NCI-H1417 treated with DMSO at 0.1 percent for 48 hours (cell line): ENCODE measurements at places on chromosomes 1 and 21.
A peak's percentile ranks its signal among the peaks of the same experiment; 100 is the strongest.

- no peak for DNase-seq
Observed at GRCh38 chr21:33619726-33620125, 21.8 kb downstream of the CRYZL1 start.

- DNase-seq = no peak
Observed at GRCh38 chr1:58030456-58030855, 516.1 kb downstream of the OMA1 start.

- DNase-seq = no peak
Observed at GRCh38 chr1:226663327-226663704, 75.8 kb downstream of the ITPKB start.

- no peak for DNase-seq
Observed at GRCh38 chr21:35316933-35317332, 267.8 kb upstream of the RUNX1 start.

GRCh38 chr1:115765091-115765490 lies 3.4 kb downstream of the CASQ2 start:
- no peak for DNase-seq

- DNase-seq = no peak
Observed at GRCh38 chr1:204624631-204625216, 60.8 kb downstream of the LRRN2 start.

- no peak for DNase-seq
Observed at GRCh38 chr1:47755101-47755990, 241.8 kb downstream of the TRABD2B start.

- no peak for DNase-seq
Observed at GRCh38 chr1:174022976-174023277, 770 bp upstream of the RC3H1 start.

DNA sequence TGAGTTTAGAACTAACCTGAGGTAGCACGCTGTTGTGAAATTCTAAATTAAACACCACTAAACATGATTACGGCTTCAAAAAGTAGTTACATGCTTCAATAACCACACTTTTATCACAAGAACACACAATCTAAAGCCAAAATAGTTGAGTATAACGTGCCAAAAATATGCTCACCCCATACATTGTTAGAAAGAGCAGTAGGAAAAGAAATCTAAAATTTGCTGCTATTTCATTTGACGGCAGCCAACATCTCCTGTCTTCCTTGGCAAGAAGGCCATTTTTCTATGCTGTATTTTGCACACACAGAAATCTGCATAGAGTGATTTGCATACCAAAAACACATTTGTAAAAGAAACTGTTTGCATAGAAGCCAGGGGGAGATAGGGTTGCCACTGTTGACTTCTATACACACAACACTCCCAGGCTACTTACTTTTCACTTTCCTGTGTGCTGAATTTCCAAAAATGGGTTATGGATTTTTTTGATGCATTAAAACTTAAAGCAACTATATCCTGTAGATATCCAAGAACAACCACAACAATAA lies 42.9 kb upstream of the DMRTB1 start:
- DNase-seq = no peak

DNA sequence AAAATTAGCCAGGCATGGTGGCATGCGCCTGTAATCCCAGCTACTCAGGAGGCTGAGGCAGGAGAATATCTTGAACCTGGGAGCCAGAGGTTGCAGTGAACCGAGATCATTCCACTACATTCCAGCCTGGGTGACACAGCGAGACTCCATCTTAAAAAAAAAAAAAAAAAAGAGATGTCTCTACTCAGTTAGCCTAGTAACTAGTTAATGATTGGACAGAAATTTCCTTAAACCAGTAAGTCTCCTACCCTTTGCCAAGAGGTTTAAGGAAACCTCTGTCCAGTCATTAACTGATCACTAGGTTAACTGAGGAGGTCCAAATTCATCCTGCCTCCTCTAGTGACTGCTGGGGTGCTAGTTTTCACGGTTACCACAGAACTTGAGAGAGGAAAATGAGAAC lies 143.9 kb upstream of the UBE2U start:
- no peak for DNase-seq

- DNase-seq = peak; percentile 20
Observed at GRCh38 chr1:218254296-218254946, 30.7 kb upstream of the RRP15 start.

DNA sequence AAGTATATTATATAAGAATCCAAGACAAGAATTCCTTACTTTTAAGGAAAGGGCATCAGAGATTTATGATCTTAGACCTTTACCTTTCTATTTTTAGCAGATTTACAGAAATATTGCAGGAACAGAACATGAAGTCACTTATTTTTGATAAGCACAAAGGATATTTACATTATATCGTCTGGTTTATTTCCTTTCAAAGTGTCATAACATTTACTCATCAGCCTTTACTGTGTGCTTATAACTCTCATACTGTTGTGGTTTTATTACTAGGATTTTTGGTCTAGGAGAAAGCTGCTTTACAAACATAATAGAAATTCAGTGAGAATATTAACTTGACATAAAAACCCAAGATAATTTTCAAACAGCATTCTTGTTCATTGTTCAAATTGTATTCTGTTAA lies 47.6 kb downstream of the APP start:
- no peak for DNase-seq

GRCh38 chr1:92459871-92460320 lies 26.8 kb downstream of the GFI1 start:
- no peak for DNase-seq

- DNase-seq = no peak
Observed at GRCh38 chr1:153612755-153613331, at the start of gene S100A16. Gene S100A16, minus strand, starts transcription at chr1:153613137. Its CDS starts 4,986 bp downstream, at chr1:153608151.

DNA sequence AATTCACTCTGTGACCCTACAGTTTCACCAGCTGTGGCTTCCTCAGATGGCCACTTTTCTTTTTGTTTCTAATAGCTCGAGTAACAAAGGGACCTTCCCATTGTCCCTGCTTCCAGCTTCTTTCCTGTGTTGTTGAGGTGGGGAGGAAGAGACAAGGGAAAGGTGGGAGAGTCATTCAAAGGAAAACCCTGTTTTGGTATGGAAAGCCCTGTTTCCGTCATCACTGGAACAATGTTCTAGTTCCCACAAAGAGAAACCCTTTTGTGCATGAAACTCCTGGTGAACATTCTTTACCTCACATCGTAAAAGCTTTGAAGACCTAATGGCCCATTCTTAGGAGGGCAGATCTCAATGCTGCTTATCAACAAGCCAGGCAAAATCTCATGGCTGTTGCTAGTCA lies 62.2 kb downstream of the ABCA4 start:
- no peak for DNase-seq

GRCh38 chr1:40248412-40248811 lies 675 bp downstream of the TMCO2 start:
- no peak for DNase-seq

GRCh38 chr1:231046730-231047395 lies 6.8 kb upstream of the FAM89A start:
- DNase-seq = no peak

- DNase-seq = no peak
Observed at GRCh38 chr1:220219865-220220698, 52.2 kb downstream of the RAB3GAP2 start.

DNA sequence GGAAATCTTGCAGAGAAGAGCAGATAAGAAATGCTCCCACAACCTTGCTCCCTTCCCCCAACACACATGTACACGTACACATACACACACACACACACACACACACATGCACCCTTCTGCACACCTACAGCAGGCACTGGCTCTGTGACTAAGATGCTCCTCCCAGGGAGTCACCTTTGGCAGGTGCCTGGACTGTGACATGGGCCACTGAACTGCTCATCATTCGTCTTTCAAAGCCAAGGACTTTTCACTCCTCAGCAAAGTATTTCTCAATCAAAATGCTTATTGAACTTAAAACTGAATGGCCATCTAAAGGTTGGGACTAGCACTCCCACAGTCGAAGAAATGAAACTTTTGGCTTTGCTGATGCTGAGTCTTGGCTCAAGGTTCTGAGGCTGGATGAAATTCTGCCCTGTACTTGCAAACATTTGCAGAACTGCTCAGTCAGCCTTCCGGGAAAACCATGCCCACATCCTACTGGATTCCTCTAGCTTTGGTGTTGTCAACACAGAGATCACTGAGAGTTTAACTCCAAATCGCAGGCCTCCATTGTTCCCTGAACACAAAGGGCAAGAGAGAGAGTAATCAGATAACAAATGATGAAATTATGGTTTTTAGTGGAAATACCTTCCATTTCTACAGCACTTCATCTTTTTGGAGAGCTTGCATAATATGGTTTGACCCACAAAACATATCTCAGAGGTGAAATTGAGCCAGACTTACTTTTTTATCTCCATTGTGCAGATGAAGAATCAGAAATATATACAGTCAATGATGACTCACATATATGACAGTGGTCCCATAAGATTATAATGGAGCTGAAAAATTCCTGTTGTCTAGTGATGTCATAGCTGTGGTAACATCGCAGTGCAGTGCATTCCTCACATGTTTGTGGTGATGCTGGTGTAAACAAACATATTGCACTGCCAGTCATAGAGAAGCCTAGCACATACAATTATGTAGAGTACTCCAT lies 72.4 kb upstream of the BCAR3 start:
- DNase-seq = no peak

GRCh38 chr1:160578525-160579191 lies 638 bp downstream of the CD84 start:
- no peak for DNase-seq

GRCh38 chr1:81582467-81582986 lies 218.2 kb upstream of the ADGRL2 start:
- no peak for DNase-seq

DNA sequence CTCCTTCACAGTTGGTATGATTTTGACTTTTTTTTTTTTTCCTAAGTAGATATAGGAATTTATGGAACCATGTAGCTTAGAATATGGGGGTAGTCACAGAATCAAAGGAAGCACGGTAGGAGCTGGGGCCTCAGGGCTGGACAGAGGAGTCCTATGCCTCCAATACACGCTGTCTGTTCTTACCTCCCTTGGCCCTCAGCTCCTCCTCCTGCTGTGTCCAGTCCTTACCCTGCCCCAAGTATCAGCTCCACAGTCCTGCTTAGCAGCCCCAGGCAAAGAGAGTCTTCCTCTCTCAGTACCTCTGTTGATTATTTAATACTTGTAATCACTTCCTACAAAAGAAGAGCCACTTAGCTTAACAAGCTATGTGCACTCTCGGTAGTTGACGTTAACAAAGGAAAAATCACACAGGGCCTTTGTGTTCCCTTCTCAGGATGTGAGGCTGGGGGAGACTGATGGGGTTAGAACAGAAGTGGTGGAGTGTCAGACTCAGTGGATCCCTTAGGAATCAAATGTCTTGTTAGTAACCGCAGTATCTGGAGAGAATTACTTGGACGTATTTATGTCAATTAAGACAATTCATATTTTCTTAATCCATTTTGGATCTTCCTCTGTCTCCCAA lies 292.3 kb downstream of the HHAT start:
- DNase-seq = no peak

DNA sequence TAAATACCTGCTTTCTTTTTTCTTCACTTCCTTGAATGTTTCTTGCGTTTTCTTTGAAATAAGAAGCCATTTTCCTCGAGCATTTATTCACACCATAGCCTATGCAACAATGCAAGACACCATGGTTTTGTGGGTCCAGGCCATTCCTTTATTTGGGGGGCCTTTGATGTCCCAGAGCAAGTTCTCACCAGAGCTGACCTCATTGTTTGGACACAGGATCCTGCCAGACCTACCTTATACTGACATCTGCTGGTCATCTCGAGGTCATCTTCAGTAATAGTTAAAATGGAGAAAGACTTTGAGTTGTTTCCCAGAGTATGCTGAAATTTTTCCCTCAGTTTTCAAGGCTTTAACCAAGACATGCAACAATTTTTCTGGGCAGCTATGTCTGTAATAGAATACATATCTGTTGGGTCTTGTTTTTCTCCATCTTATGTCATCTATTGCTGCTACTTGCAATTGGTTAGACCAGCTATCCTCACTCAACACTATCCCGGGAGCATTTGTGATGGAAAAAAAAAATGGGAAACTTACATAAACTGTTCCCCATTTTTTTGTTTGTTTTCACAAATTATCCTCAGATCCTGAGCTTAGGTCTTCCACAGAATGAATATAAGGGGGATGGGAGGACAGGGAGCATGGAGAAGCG lies 34.0 kb upstream of the BACE2 start:
- DNase-seq = no peak

- DNase-seq = no peak
Observed at GRCh38 chr1:39829791-39830533, 41.3 kb upstream of the BMP8B start.

DNA sequence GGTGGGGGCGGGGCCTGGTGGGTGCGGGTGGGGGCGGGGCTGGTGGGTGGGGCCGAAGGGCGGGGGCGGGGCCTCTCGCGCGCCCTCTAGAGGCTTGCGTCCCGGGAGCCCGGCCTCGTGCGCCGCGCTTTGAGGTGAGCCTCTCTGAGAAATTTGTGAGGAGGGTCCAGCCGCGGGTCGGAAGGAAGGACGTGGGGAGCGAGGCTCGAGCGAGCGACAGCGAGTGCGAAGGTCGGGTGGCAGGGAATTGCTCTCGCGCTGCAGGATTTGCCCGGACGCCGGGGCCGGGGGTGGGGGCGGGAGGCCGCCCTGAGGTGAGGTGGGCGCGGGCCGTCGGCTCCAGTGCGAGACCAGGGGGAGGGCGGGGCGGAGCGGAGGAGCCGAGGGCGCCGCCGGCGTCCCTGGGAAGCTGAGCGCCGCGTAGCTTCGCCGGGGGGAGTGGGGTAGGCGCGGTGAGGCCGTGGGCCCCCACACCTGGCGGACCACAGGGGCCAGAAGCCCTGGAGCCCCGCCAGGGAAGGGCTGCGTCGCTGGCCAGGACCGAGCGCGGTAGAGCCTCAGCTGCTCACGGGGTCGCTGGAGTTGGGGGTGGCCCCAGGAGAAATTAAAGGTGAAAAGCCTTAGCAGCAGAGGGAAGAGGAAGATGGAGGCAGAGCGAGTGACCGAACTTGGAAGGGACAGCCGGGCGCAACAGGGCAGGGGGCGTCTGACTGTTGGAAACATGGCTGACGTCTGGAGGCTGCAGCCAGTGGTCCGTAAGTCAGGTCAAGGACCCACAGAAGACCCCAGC lies 754 bp upstream of the LSS start:
- DNase-seq = peak; percentile 42

DNA sequence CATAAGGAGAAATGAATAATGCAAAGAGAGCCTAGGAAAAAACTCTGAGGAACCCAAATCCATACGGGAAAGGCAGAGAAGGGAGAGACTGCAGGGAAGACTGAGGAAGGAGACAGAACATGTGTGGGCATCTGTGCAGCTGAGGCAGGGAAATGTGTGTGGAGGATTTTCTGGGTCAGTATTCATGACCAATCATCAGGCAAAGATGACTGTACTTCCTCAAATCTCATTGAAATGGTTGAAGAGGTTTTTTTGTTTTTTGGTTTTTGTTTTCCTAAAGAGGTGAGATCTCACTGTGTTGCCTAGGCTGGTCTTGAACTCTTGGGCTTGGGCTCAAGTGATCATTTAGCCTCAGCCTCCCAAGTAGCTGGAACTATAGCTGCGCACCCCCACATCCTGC lies 15.7 kb downstream of the DIP2A start:
- DNase-seq = no peak

GRCh38 chr1:112849425-112850033 lies 106.5 kb downstream of the SLC16A1 start:
- DNase-seq = no peak

DNA sequence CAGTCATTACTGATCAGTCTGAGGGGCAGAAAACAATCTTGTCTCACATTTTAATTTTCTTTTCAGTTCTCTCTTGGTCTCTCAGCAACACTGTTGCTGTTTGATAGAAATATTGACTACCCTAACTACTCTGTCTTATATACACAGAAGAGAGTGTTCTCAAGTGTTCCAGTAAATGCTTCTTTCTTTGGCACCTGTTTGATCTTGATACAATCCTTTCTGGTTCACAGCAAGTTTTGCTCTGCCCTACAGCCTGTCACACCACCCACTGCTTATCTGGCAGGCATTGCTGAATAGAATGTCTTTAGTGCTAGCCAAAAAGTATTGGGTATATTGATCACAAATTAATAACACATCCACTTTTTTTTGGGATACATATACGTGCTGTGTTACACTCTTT lies 75.7 kb upstream of the WLS start:
- DNase-seq = no peak
